ENCODE measurements at places on chromosomes 6 and 20.
A peak's percentile ranks its signal among the peaks of the same experiment; 100 is the strongest.

DNA sequence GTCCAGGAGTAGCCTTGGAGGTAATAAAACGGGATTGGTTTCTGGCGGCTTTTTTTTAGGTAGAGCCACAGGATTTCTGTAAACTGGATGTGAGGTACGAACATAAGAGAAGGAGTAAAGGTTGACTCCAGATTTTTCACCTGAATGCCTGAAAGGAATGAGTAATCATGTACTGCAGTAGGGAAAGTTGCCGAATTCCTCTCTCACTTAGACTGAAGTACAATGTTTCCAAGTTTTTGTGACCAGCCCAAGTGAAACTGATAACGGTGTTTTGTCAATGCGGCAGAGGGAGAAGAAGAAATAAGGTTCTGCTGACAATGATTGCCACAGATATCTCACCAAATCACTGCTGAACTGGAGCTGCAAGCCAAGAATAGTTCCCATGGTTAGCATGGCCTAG is 75.0 kb downstream of the VTA1 start:
- no peak for DNase-seq

DNA sequence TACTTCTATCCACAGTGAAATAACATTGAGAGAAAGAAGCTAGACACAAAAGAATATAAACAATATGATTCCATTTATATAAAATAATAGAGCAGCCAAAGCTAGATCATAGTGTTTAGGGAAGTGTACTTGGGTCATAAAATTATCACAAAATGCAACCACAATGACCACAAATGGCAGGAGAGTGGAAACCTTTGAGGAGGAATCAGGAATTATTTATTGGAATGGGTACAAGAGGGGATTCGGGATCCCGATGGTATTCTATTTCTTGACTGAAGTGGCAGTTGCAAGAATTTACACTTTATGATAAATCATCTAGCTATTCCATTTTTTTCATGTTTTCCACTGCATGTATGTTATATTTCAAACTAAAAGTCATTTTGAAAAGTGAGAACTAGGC is 76.1 kb downstream of the IPCEF1 start:
- no peak for DNase-seq

GRCh38 chr6:15953152-15953880 is 175.6 kb upstream of the MYLIP start:
- no peak for DNase-seq

GRCh38 chr6:89252907-89253306 is 35.7 kb upstream of the GABRR1 start:
- no peak for DNase-seq

DNA sequence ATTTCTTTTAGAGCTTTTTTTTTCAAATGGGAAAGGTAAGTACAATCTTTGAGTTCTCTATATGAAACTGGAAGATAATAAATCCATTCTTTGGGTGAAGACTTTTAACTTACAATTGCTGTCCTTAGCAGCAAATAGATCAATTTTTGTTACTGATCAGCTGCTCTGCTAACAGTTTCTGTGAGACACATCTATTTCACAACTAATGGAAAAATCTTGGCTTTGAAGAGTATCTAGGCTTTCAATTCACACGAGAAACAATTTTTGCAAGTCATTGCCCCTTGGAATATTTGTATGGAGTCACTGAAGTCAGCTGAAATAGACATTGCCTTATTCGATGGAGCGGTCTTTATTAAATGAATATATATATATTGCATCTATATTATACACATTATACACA is 20.5 kb upstream of the ARG1 start:
- no peak for DNase-seq

GRCh38 chr20:7085467-7085866 is 318.0 kb downstream of the BMP2 start:
- DNase-seq = no peak

DNA sequence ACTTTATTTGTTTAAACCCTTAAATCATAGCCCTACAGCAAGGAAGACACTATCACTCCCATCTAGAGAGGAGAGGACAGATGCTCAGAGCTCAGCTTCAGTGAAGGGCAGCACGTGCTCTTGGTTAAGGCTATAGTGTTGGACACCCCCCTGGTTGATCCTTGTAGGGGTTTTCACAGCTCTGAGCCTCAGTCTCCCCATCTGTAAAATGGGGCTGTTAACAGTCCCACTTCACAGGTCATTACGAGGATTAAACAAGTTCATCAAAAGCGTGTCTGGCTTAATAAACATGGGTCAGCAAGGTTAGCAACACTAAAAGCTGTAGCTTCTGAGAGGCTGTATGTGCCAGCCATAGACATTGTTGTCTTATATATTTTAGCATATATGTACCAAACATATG is 82.4 kb downstream of the NFATC2 start:
- no peak for DNase-seq

DNA sequence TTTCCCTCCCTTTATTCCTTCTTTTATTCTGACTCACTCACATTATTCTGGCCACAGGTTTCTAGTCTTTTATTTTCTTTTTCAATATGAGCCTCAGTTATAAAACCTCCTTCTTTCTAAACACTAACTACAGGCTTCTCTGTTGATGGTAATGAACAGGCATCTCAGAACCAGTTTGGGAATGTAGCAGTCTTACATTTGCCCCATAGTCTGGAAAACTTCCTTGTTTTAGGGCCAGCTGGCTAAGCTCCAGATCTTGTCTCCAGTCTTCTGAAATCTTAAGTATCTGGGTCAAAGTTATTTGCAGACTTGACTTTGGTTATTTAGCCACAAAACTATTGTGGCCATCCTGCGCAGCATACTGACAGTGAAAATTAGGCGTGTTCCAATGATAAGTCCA is 97.0 kb upstream of the MAN1A1 start:
- DNase-seq = no peak

GRCh38 chr6:82259389-82259788 is 11.8 kb upstream of the IBTK start:
- DNase-seq = no peak

DNA sequence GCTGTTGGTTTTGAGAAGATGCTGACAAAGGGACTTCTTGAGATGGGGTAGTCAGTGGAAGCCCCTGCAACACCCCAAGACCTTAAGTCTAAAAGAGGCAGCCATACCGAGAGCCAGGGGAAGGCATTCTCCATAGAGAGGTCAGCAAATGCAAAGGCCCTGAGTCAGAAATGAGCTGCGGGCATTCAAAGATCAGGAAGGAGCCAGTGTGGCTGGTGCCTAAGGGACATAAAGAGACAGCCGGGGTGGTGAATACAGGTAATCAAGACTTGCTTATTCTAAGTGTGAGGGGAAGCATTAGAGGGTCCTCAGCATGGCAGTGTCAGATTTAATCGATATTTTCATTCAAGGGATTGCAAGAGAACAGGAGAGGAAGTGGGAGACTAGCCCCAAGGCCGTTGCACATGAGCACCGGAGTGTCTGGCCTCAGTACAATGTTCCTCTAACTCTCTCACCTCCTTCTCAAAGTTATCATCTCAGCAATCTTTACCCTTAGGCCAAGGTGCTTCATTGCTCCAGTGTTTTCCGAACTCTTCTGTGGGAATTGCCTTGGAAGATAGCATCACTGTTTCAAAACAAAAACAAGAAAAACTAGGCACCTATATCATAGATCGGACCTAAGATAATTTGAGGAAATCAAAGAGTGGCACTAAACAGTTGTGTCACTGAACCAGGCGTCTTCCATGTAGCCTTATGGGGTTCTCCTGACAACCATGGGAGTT is 173.2 kb downstream of the DOK5 start:
- DNase-seq = no peak

DNA sequence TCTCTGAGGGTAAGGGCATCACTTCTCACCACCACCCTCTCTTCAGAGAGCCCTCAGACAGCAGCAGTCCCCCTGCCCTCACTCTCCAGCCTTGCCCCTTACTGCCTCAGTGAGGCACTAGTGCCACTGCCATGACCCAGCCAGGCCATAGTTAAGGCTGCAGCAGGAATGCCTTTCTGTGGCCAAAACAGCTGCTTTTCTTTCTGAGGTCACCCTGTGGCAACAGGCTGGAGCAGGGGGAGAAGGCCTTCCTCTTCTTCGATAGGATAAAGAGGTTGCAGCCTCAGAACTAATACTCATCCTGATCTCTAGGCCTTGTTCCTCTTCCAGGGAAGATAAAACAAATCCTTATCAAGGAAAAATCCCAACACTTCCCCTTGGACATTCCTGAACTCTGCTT is 56.8 kb upstream of the ECI2 start:
- DNase-seq = no peak

DNA sequence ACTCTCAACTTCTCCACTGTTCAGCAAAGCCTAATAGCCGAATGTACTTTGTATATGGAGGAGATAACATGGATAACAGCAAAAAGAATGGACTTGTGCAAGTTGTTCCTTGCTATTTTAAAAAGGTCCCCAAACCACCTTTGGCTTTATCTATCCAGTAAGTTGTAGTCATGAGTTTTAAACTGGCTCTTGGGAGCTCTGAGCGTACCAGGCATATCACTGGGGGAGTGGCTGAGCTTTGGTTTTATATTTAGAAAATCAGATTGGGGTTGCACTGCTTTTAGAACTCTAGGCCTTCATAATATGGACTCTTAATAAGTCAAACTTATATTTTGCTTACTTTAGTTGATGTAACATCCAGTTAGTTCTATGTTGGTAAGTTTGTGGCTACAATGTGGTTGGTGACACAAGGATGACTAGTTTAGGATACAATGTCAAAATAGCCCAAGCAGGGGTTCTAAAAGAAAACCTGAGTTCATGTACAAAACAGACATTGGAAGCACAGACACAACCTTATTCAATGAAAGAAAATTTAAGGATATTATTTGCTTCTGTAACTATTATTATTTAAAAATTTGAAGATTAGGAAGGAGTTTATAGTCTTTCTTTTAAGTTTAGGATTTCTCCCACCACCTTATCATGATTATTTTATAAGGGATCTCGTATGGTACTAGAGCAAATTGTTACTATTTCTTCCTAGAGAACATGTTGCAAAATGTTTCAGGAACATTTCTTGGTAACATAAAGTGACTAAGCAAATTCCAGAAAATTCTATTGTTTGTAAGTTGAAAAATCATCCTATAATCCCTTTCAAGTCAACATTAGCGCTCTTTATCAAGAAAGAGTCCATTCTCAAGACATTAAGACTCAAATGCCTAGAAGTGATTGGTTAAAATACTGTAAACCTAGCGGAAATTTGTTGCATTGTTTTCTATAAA is 165.8 kb upstream of the SUPT3H start:
- DNase-seq = peak; percentile 72

DNA sequence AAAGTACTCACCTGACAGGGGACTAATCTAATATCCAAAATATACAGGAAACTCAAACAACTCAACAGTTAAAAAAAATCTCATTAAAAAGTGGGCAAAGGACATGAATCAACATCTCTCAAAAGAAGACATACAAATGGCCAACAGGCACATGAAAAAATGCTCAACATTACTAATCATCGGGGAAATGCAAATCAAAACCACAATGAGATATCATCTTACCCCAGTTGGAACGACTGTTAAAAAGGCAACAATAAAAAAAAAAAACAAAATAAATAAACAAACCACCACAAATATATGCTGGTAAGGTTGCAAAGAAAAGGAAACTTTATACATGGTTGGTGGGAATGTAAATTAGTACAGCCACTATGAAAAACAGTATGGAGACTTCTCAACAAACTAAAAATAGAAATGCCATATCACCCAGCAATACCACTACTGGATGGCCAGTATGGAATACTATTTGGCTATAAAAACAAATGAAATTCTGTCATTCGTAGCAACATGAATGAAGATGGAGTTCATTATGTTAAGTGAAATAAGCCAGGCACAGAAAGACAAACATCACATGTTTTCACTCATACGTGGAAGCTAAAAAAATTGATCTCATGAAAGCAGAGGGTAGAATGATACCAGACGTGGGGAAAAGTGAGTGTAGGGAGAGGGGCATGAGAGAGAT is 6.6 kb downstream of the SIRPB2 start:
- DNase-seq = peak; percentile 76

- DNase-seq = no peak
Measured at GRCh38 chr20:33516882-33517281, 27.0 kb downstream of the CBFA2T2 start.

DNA sequence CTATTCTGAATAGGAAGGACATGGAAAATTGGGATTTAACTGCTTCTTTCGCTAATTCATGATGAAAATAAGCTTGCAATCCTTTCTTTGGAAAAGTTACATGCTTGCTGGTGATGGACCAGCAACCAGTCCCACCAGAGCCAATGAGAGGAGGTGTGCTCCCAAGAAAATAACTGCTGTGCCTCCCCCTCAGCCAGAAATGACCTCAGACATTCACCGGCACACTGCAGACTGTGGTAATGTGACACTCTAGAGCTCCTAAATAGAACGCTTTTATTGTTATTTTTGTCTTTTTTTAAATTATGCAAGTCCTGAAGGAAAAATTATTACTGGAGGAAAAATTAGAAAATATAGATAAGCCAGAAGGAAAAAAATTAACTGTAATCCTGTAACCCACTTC is 2.6 kb downstream of the PYGB start:
- DNase-seq = no peak

GRCh38 chr6:51934098-51934497 is 153.3 kb downstream of the PKHD1 start:
- no peak for DNase-seq

DNA sequence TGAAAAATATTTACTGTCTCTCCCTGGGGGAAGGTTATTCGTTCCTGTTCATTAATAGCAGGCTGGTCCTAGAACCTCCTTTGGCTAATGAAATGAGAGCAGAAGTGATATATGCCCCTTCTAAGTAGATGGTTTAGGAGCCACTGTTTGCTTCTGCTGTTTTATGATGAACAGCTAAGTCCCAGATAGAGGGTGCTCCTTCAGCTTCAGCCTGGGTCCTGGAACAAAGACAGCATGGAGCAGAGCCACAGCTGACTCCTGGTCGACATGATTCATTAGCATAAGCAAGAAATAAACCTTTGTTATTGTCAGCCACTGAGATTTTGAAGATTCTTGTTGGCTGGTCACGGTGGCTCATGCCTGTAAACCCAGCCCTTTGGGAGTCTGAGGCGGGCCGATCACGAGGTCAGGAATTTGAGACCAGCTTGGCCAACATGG is 47.8 kb upstream of the ARMC2 start:
- DNase-seq = no peak

DNA sequence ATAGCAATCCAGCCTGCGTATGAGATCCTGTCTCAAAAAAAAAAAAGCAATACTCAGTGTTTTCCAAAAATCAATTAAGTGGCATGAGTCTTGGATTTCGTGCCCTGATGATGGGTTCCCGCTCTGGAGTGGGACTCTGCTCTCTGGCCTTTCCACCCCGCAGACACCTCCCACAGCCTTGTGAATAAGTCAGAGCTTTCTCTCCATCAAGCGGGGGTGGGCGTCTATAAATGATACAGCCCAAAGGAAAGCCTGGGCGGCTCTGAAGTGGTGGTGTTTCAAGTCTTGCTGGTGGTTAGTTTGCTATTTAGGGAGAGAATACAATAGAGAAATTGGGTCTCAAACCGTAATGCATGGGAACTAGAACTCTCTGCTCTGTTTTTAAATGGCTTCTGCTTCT is 52.5 kb upstream of the TAGAP start:
- no peak for DNase-seq
